Ovary (tissue), 10 donors: ENCODE measurements at places on chromosomes 11 and 22. TPM values are rescaled to one million over a fixed set of nuclear protein-coding genes. Genes with fewer than 3 reads are reported as not detected.

GRCh38 chr11:31199378-31199777 lies 170.2 kb downstream of the DCDC1 start:
- H3K36me3 ChIP-seq, result no peaks in the 10 kb centered on the region
- no peak overlapping the region for H3K27ac ChIP-seq
- H3K4me1 ChIP-seq, result no peaks in the 10 kb centered on the region
- H3K4me3 ChIP-seq, result no peak overlapping the region

DNA sequence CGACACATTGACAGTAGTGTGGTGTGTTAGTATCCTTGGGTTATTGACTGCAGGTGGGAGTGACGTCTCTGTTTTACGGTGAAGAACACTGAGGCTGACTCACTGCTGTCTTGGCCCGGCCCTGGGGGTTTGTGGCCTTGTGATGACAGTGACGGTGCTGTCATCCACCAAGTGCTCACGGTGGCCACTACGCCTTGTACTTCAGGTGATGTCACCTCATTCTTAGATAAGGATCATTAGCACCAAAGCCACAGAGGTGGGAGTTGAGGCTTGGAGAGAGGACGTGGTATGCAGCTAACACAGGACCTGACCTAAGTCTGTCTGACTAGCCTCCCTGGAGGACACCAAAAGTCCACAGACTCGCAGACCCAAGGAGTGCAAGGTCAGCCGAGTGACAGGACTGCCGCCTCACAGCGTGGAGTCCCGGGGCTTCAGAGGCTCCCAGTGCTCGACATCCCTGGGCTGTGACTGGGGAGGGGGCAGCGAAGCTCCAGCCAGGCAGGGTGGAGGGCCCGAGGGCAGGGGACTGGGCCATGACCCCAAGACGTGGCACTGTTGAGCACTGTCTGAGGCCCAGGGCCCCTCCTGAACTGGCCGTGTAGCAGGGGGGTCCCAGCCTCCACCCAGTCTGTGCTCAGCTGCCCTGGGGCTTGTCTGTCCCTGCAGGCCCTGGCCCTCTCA lies 56.5 kb downstream of the NAT10 start:
- H3K4me1 ChIP-seq, result peaks cover 5% of the 10 kb centered on the region
- no peak overlapping the region for H3K27ac ChIP-seq
- H3K4me3 ChIP-seq, result no peak overlapping the region
- no peaks in the 10 kb centered on the region for H3K36me3 ChIP-seq

RAG1 gene
- 0.40 TPM for total RNA-seq

CHRM4 gene
- total RNA-seq, result not detected

- H3K36me3 ChIP-seq, result no peaks in the 10 kb centered on the region
- no peak overlapping the region for H3K27ac ChIP-seq
- H3K4me1 ChIP-seq, result no peaks in the 10 kb centered on the region
- H3K27me3 ChIP-seq, result no peaks in the 10 kb centered on the region
These were observed 8.0 kb downstream of the JAML start for GRCh38 chr11:118216621-118217481.

DNA sequence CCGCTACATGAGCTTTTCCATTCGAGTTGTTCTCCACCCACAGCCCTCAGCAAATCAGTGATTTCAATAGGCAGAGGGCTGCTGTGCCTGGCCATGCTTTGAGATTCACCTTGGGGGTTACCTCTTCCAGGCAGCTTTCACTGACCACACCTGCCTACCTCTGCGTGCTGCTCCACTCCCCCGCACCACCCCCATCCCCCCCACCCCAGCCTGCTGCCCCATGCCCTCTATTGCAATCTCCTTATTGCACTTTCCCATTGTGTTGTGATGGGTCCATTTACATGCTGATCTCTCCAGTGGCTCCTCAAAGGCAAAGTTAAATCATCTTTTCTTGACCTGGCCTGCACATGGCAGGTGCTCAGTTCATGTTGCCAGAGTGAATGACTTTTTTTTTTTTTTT lies 18.0 kb upstream of the POLA2 start:
- H3K27me3 ChIP-seq, result no peaks in the 10 kb centered on the region
- H3K4me3 ChIP-seq, result no peak overlapping the region
- H3K36me3 ChIP-seq, result no peaks in the 10 kb centered on the region
- no peak for DNase-seq

DNA sequence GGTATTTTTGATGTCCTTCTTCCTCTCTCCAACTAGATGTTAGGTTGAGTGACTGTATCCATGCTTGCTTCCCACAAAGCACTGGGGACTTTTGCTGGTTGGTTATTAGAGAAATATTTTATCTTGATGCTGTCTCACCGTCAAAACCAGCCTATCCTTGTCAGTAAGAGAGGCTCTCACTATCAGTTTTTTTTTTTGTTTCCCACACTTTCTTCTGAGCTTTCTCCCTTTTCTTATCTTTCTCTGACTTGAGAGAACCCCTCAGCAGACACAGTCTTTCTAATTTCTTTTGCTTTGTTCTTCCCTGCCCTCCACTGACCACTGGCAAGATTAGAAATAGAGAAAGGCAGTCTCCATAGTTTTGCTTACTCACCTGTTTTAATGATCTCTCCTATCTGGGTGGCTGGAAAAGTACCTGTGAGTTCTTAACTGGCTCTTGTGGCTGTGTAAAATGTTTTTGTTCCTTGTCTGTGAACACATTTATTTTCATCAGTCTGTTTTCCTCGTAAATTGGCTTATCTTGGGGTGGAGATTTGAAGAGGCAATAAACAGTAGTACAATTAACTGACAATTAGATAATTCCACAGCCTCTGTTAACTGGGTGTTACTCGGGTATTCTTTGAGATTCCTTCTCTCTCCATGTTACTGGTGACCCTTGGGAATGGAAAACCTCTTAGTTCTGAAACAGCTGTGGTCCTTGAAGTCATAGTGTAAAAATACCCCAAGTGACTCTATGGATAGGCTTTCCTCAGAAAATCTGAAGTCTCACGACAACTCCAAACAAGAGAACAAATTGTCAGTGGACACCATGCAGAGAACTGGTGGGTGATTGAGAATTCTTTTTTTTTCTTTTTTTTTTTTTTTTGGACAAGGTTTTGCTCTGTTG lies at the start of gene NXPE1:
NXPE1 (minus strand) TSS at position 457 of the 886 bp plus-strand sequence. CDS start 8,680 bp downstream, outside the sequence.
- no peaks in the 10 kb centered on the region for H3K36me3 ChIP-seq
- no peaks in the 10 kb centered on the region for H3K4me1 ChIP-seq
- no peak within 1 kb of the TSS for H3K27ac ChIP-seq
- DNase-seq, result no peak
- H3K27me3 ChIP-seq, result no peaks in the 10 kb centered on the region

DNA sequence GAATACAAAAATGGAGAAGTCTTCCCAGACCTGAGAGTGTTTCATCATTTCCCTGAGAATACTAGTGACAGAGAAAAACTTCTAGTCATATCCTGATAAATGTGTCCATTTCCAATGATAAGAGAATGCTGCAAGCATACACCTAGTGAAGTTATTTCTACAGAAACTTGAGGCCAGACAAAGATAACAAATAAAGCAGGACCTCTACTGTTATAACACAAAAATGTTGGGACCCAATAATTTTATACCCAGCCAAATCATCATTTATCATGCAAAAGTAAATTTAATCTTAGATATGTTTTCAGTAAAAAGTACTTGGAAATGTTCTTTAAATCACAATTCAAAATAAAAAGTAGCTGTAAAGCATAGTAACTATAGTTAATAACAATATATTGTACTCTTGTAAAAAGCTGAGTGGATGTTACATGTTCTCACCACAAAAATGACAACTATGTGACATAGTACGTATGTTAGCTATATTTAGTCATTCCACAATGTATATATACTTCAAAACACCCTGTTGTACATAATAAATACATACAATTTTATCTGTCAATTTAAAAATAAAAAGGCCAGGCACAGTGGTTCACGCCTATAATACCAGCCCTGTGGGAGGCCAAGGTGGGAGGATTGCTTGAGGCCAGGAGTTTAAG lies 12.6 kb downstream of the RRAS2 start:
- no peak overlapping the region for H3K4me3 ChIP-seq
- no peaks in the 10 kb centered on the region for H3K36me3 ChIP-seq
- no peak for DNase-seq
- no peaks in the 10 kb centered on the region for H3K27me3 ChIP-seq

DNA sequence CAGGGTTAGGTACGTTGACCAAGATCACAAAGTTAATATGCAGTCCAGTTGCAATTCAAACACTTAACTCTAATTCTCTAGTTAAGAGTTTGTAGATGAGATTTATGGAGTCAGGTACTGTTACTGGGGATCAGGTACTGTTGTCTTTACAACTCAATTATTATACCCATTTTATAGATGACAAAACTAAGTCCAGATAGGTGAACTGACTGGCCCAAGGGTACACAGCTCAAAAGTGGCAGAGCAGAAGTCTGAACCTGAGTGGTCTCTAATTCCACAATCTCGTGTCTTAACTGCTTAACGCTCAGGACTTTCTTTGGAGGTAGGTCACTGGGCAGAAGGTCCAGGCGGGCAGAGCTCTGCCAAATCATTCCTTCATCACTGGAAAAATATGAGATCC lies 77.5 kb downstream of the DSCAML1 start:
- H3K27ac ChIP-seq, result no peak overlapping the region
- peaks cover 4% of the 10 kb centered on the region for H3K4me1 ChIP-seq
- H3K36me3 ChIP-seq, result no peaks in the 10 kb centered on the region
- no peak overlapping the region for H3K4me3 ChIP-seq
- no peak for DNase-seq

DNA sequence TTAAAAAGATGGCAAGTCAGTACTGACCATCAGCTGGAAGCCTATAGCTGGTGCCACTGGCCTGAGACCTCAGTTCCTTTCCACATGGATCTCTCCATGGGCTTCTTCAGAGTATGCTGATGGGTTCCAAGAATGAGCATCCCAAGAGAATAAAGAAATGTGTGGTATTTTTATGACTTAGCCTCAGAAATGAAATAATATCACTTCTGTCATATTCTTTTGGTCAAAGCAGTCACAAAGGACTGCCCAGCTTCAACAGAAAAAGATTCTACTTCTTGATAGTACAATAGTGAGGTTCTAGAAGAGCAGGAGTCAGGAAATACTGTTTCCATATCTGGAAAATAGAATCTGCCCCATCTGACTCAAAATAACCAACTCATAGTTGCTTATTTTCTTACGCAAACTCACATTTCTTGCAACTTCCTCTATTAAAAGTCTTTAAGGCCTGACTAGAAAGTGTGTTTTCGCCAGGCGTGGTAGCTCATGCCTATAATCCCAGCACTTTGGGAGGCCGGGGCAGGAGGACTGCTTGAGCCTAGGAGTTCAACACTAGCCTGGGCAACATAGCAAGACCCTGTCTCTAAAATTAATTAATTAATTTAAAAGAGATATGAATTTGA lies 116.9 kb downstream of the SIK3 start:
- H3K4me3 ChIP-seq, result no peak overlapping the region
- H3K36me3 ChIP-seq, result no peaks in the 10 kb centered on the region
- no peak for DNase-seq

DNA sequence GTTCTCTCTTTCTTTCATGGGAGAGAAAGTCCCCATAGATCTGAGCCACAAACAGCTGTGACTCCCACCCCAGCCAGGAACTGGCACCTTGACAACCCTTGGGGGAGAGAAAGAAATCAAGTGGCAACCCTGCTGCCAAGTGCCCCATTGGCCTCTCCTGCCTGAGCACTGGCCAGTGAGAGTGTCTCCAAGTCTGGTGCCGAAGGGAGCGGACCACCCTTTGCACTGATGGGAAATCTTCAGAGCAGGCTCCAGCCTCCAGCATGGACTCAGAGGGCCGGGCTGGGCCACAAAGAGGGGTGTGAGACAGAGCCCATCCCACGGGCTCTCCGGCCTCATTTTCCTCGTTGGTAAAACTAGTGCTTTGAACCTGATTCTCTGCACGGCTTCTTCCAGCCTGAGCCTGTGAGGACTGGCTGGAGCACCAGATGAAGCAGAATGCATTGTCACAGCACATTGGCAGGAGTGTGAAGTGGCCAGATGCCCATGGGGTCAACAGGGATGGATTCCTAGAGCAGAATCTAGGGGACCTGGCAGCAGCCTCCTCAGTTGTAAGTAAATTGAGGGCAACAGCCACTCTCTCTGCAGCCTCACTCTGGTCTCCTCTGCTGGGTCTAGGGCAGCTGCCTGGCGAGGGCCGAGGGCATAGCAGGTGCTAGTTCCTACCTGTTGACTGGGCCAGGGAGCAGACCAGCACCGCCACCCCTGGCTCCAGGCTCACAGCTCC lies 81.4 kb downstream of the TRIM29 start:
- H3K4me3 ChIP-seq, result no peak overlapping the region
- H3K4me1 ChIP-seq, result no peaks in the 10 kb centered on the region
- no peaks in the 10 kb centered on the region for H3K36me3 ChIP-seq
- H3K27ac ChIP-seq, result no peak overlapping the region
- no peak for DNase-seq
- H3K27me3 ChIP-seq, result no peaks in the 10 kb centered on the region

DNA sequence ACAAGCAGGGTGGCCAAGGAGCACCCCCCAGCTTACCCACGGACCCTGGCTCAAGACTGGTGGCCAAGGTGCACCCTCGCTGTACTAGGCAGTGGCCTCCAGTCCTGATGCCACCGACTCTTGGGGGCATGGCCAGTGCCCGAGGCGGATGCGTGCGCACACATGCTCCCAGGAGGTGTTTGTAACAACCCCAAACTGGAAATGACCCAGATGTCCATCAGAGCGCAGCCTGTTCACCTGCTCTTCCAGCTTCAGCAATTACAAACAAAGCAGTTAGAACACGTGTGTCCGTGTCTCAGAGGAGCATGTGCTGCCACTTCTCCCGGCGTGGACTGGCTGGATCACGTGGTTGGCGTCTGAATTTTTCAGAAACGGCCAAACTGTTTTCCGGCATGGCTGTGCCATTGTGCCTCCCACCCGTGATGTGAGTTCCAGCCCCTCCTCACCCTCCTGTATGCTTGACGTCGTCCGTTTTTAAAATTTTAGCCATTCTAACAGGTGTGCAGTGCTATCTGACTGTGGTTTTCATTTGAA lies 7.1 kb upstream of the MUC6 start:
- H3K27me3 ChIP-seq, result no peaks in the 10 kb centered on the region
- no peak overlapping the region for H3K4me3 ChIP-seq
- H3K27ac ChIP-seq, result no peak overlapping the region
- no peaks in the 10 kb centered on the region for H3K36me3 ChIP-seq
- no peak for DNase-seq
- H3K4me1 ChIP-seq, result peaks cover 2% of the 10 kb centered on the region

MAML2 gene
- 15.5 TPM for total RNA-seq

CARNS1 gene
- total RNA-seq, result 0.45 TPM

- H3K4me3 ChIP-seq, result no peak overlapping the region
- H3K27ac ChIP-seq, result no peak overlapping the region
- DNase-seq, result no peak
These were observed 42.2 kb downstream of the BIRC2 start for GRCh38 chr11:102389253-102389652.

GRCh38 chr11:94809251-94809650 lies 41.1 kb downstream of the AMOTL1 start:
- no peaks in the 10 kb centered on the region for H3K36me3 ChIP-seq
- no peaks in the 10 kb centered on the region for H3K27me3 ChIP-seq
- no peak overlapping the region for H3K27ac ChIP-seq
